ENCODE measurements at places on chromosomes 5 and 9.

DNA sequence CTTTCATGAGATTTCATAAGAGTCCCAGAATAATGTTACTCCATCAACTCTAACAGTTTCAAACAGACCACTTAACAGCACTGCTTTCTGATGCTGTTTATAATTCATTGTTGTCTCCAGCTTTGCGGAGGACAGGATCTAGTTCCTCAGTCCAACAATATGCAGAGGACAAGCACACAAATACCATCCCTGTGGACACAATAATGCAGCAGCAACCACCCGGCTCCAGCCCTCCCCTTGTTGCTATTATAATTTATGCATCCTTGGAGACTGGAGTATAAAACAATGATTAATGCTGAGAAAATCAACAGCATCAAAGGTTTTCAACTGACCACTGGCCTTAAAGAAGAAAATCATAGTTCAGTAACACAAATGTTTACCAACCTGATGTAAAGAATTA lies 108.3 kb downstream of the DENND1A start:
- DNase-seq: no peak

DNA sequence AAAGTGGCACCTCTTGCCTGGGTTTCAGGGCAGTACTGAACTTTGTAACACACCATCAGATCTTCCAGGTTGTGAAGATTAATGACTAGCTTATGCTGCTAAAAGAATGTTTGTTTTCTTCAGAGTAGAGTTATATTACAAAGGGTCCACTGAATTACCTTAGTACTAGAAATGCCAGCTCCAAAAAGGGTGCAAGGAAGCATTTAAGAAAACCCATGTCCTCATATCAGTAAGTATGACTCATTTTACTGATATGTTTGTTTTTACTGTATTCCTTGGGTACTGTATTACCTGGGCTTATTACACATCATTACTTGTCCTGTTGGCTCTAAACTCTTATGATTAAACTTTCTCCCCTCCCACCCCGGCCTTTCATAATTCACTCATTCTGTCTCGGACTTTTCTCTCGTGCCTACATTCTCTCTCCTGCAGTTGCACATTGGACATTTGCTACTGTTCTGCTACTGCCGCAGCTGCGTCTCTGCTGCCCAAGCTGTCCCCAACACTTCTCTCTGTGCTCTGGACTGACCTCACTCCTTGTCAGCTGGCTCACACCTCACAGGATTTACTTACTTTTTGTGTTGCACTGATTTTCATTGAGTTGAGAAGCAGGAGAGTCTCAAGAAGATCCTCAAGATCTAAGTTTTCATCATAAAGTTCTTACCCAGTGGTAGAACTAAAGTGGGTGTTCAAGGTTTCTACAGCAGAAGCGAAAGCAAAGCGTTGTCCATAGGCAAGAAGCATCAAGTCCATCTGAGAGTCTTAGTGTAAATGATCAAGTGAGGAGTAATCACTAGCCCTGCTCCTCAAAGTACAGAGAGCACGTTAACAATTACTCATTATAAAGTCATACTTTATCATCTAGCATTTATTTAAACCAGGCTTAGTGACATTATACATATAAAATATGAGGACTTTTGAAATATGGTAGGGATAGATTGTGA lies 53.2 kb upstream of the C9orf72 start:
- DNase-seq: no peak

- DNase-seq: peak; percentile 53
These were observed 27.9 kb downstream of the FBXW11 start for GRCh38 chr5:171978519-171978918.

GRCh38 chr5:111834926-111835599 lies 78.1 kb upstream of the NREP start:
- no peak for DNase-seq

GRCh38 chr5:79573983-79574890 lies 38.0 kb upstream of the TENT2 start:
- no peak for DNase-seq

GRCh38 chr5:179161901-179162300 lies 101.7 kb downstream of the ZNF354C start:
- DNase-seq: peak; percentile 10

- DNase-seq: no peak
These were observed 16.1 kb downstream of the GFI1B start for GRCh38 chr9:132994410-132995120.

DNA sequence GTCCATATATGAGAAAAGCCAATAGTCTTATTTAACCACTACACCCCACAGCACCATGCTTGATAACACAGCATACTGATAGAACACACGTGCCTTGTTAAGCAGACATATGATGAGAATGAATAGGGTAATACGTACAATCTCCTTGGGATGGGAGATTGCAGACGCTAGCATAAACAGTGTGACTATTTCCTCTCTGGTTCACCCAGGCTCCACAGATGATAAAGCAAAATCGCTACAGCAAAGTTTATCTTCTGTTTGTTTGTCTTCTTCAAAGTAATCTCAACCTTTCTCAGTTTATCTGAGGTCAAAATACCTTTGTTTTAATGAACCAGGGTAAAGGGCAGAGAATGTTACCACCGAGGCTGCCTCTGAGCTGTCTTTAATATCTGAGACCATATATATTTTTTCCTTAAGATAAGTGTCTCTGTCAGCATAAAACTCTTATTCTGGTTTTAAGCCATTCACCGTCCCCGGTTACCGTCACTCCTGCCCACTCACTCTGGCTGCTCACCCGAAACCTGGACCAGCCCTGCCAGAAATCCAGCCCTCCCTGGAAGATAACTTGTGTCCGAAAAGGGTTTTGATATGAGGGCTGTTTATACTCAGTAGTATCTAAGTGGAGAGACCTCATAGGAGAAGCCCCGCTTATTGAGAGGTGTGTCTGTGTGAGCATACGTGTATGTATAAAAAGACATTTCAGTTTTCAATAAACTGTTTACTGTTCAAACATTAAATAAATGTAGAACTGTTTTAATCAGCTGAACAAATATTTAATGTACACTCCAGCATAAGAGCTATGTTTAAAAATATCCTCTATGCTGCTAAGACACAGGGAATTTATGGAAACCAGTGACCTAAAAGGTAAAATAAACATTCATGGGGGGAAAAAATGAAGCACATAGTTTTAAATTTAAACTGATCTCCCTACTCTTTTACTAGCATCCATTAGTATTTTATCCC lies 465.4 kb downstream of the RASEF start:
- no peak for DNase-seq

- DNase-seq: no peak
These were observed 275.1 kb downstream of the BRINP1 start for GRCh38 chr9:119094086-119094485.

GRCh38 chr5:167488371-167488770 lies 803.1 kb upstream of the WWC1 start:
- no peak for DNase-seq

- DNase-seq: peak; percentile 89
These were observed 50.3 kb downstream of the SLC22A5 start for GRCh38 chr5:132419502-132420468.

- DNase-seq: no peak
These were observed 230.9 kb downstream of the GAS1 start for GRCh38 chr9:86716326-86716922.

GRCh38 chr5:172833686-172834414 lies at the start of gene ERGIC1:
Gene ERGIC1 (plus strand): TSS chr5:172834251. CDS start chr5:172834414, 163 bp downstream.
- DNase-seq: peak; percentile 88

DNA sequence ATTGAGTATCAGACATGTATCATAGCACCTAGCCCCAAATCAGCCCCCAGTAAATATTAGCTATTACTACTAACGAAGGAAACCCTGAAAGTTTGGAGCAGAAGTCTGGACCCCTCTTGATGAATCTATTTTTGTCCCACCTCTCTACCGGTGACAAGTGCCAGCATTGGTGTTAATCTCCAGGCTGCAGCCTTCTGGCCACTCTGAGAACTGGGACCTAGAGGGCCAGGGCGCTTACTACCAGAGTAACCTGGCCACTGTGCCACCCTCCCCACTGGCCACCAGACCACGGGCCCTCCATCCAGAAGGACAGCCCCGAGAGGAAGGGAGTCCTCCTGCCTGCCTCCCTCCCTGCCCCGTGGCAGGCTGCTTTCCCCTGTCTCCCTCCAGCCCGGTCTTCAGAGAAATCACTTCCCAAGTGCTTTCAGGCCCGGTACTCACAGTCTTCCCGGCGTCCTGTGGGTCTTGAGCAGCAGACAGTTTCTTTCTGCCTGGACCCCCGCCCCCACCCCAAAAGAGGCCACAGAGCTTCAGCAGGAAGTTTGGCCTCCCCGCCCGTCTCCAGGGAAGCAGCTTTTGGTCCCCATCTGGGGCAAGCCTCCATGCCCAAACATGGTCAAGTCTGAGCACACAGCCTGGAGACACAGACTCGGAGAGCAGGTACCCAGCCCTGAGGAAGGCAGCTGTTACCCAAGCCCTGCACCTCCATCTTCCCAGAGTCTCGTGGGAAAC lies at the start of gene KCNMB1:
KCNMB1 (minus strand) TSS at position 550 of the 732 bp plus-strand sequence. CDS start 3,920 bp downstream, outside the sequence.
- DNase-seq: peak; percentile 37

- no peak for DNase-seq
These were observed 39.0 kb downstream of the HRH2 start for GRCh38 chr5:175696855-175697198.

DNA sequence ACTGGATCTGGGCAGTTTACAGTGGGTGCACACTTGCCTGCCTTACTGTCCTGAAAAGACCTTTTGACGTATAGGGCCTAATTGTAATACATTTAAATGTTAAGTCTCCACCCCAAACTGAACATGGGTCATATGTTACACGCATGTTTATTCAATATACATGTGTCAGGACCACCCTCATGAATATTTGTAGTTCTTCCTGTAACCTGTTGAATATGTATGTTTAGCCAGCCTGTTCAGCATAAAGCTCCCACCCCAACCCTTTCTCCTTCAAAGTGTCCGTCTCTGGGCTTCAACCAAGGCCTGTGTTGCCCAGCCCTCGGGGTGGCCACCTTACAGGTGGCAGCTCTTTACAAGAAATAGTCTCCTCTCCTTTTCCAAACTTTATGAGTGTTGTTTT lies 180.9 kb upstream of the DAP start:
- DNase-seq: no peak

All from H9 (cell line).